Pancreas (tissue), 10 donors: ENCODE measurements at places on chromosomes 1 and 21. TPM values are rescaled to one million over a fixed set of nuclear protein-coding genes. Genes with fewer than 3 reads are reported as not detected.

DNA sequence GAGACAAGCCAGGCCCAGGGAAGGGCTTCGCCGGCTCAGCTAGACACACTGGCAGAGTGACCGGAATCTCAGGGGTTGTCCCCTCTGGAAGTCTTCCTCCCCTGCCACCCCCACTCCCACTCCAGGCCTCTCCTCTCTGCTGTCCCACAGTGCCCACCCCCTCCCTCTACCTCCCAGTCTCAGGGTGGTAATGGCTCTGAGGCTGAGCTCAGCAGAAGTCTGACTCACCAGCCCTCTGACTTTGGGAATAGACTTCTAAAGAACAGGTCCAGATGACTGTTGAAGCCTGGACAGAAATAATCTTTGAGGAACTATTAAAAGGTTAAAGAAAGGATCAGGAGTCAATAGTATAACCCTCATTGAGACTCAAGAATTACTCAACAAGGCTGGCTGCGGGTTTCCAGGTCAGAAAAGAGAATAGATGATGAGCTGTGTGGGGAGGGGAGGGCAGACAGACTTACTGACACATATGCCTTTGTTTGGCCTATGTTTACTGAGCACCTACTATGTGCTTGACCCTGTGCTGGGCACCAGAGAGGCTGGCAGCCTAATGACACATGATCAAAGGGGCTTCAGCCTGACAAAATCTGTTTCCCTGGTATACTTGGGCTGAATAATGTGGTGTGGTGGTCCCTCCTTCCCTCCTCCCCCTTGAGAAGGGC lies 8.2 kb downstream of the HCRTR1 start:
- H3K36me3 ChIP-seq: peaks cover 14% of the 10 kb centered on the region
- DNase-seq: no peak
- no peaks in the 10 kb centered on the region for H3K27me3 ChIP-seq
- no peak overlapping the region for H3K27ac ChIP-seq
- H3K4me1 ChIP-seq: peaks cover 20% of the 10 kb centered on the region

DNA sequence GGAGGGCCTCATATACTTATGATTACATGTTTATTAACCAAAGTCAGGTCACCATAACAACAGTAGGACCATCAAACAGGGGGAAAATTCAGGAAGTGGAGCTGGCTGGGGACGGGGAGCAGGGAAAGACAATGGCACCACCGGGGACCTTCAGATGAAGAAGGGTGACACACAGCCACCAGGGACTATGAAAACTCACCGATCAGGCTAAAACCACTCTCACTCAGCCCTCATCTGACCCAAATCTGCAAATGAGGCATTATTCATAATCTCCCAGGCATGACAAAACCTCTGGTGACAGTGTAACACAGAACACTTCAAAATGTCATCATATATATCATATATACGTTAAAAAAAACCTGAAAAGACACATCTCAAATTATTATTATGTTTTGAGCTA lies 11.2 kb downstream of the MKNK1 start:
- peaks cover 9% of the 10 kb centered on the region for H3K4me1 ChIP-seq
- H3K4me3 ChIP-seq: no peak overlapping the region
- peaks cover 29% of the 10 kb centered on the region for H3K36me3 ChIP-seq
- H3K27me3 ChIP-seq: no peaks in the 10 kb centered on the region

Gene FCRL5
- not detected for total RNA-seq

Gene GSTM5
- total RNA-seq: 0.94 TPM

GRCh38 chr1:167473761-167474160 lies 44.6 kb downstream of the CD247 start:
- H3K36me3 ChIP-seq: no peaks in the 10 kb centered on the region
- H3K27me3 ChIP-seq: no peaks in the 10 kb centered on the region
- H3K4me1 ChIP-seq: no peaks in the 10 kb centered on the region
- no peak for DNase-seq
- no peak overlapping the region for H3K4me3 ChIP-seq
